ENCODE measurements at places on chromosomes 13 and 19.

GRCh38 chr19:1407528-1408299, at the start of gene DAZAP1:
Gene DAZAP1 (plus strand): TSS chr19:1407586. CDS start chr19:1407774, 188 bp downstream.
- no peak for DNase-seq

DNA sequence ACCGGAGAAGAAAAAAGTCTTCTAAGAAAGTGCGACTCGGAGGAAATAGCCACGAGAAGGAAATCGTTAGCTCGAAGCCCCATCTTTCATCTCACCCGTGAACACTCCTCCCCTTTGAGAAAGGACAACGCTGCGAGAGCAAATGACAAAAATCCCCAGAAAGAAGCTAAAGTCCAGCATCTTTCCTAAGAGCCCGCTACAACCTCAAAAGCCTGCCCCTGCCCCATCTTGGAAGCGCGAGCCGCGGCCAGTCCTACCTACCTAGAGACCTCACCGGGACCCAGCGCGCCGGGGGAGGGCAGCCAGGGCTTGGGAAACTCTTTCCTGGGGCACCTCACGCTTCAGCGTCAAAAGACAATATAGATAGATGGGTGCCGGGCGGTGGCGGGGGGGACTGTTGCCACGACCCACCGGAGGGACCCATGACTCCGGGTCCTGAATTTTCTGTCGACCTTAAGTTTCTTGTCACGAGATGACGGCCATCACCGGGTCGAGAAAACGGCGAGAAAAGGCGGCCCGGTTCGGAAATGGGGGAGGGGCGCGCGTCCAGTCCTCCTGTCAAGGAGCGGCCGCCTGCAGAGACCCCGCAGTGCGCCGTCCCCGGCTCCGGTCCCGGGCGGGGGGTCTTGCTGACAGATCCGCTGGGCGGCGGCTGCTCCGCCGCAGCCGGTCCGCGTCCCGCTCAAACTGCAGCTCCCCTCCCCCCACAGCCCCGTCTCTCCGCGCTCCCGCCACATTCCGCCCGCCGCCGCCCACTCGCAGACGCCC, 65.9 kb downstream of the KCNRG start:
- DNase-seq: peak; percentile 53

GRCh38 chr13:50995854-50996253, 86.3 kb downstream of the RNASEH2B start:
- DNase-seq: no peak

GRCh38 chr19:791567-792305, 5.5 kb upstream of the PTBP1 start:
- DNase-seq: no peak

GRCh38 chr13:60922576-60923231, 492.9 kb downstream of the PCDH20 start:
- DNase-seq: no peak

GRCh38 chr19:12465211-12465610, 19.4 kb downstream of the ZNF709 start:
- DNase-seq: no peak

- no peak for DNase-seq
Measured at GRCh38 chr13:59474696-59475095, 689.0 kb downstream of the DIAPH3 start.

GRCh38 chr19:2616741-2617392, 85.6 kb downstream of the GNG7 start:
- DNase-seq: no peak

GRCh38 chr19:18452386-18452785, 14.5 kb upstream of the ISYNA1 start:
- DNase-seq: no peak

- peak; percentile 14 for DNase-seq
Measured at GRCh38 chr13:49571299-49572240, 13.8 kb downstream of the RCBTB1 start.

DNA sequence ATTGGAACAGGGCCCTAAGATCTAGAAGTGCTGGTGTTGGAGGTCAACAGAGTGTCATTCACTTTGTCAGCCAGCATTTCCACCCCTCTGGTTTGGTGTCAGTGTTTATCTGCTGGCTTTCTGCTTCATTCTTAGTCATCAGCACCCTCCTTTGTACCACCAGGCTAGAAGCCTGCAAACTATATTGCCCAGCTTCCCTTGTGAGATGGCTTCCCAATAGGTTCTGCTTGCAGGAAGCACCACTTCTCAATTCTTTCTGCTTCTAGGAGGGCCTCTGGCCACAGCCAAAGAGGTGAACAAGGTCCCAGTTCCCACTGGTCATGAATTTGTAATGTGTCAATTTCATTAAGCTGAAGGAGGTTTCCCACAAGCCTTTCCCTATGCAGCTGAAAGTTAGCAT, 36.4 kb upstream of the CALM3 start:
- no peak for DNase-seq
